Fibroblast of skin of scalp (primary cell): ENCODE measurements at places on chromosomes 1 and 21.

- peak; percentile 6 for DNase-seq
Measured at GRCh38 chr1:192224396-192224795, 66.1 kb downstream of the RGS18 start.

- DNase-seq: peak; percentile 43
Measured at GRCh38 chr1:167599957-167600581, 30.0 kb upstream of the RCSD1 start.

- DNase-seq: no peak
Measured at GRCh38 chr1:65483993-65484754, 63.7 kb downstream of the LEPR start.

DNA sequence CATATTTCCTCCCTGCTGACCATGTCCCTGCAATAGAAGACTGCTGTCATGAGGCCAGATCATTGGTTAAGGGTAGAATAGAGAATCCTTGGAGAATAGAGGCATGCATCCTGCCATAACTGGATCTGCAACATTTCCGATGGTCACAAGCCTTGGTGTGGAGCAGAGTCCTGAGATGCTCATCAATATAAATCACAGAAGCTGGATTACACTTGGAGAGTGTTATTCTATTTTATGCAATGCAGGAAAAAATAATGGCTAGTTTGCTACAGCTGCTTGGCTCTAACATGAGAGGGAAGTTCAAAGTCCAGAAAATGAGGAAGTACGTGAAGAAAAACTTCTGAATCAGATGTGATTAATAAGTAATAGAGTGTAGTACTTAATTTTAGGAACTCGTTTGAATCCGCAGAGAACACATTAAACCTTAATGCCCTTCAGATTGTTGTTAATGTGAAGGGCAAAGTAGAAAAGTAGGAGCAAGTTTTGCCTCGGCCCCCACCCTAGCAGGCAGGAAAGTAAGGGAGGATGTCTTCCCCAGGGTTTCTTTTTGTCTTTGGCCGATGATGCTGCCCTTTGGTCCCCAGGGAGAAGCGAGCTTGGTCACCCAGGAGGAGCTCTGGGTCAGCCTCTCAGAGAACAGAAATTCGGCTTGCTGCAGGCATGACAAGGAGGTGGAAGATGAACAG, 59.5 kb downstream of the KCNK1 start:
- no peak for DNase-seq

DNA sequence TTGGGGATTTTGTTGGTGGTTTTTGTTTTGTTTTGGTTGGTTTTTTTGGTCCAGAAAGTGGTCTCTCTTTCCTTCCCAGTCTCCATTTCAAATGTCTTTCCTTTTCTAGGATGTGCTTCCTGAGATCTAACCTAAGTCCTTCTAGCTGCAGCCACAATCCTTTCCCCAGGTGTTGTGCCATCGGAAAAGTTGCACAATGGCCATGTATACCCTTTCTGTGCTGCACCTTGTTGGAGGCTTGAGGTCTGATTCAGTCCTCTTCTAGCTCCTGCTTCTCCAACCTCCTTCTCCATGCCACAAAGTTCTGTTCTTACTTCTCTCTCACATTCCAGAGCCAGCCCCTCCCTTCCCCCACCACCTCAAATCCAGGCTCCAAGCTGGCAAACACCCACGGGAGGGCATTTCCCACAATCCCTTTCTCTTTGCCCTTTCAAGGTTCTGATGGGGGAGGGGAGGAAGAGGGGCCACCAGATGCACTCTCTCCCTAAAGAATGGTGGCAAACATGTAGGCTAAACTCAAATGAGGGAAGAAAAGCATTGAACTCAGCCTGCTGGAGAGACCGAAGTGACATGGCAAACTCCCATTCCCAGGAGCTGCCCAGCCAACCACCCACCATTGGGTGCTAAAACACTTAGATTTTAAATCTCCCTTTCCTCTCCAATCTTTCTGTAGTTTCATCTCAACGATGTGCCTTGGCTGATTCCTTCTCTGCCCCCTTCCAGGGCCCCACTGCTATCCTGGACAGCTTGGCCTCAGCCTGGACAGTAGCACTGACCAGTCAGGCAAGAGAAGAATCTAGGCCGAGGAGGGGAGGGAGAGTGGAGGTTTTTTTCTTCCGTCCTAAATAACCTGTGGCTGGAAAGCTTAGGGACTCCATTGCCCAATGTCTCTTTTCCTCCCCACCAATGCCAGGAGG, 2.9 kb downstream of the KCNJ10 start:
- DNase-seq: no peak

GRCh38 chr1:161473348-161473747, 31.9 kb upstream of the FCGR2A start:
- peak; percentile 4 for DNase-seq

GRCh38 chr21:16590186-16590585, 860.4 kb downstream of the USP25 start:
- DNase-seq: no peak

- DNase-seq: no peak
Measured at GRCh38 chr1:117511273-117511672, 94.6 kb upstream of the TENT5C start.

GRCh38 chr1:202952818-202953217, 5.3 kb downstream of the ADIPOR1 start:
- no peak for DNase-seq

DNA sequence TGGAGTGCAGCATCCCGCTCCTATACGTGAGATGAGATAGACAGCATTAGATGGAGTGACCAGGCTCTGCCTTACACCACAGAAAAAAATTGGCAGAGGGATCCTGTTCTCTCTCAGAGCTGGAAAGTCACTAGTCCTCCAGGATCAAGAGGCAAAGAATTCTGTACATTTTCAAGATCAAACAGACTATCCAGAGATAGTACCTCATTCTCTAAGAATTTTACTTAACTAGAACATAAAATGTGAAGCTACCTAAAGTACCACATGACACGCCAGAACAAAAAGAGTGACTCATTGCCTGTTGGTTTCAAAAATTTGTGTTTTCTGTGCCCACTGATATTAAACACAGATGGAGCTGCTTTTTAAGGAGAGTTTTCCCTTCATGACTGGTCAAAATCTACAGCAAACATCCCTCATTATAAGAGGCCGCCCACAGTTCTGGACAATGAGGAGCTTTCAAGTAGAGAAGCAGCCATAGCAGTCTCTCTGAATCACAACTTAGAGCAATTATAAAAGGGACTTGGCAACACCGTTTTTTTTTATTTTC, 32.3 kb downstream of the CD160 start:
- DNase-seq: peak; percentile 94

DNA sequence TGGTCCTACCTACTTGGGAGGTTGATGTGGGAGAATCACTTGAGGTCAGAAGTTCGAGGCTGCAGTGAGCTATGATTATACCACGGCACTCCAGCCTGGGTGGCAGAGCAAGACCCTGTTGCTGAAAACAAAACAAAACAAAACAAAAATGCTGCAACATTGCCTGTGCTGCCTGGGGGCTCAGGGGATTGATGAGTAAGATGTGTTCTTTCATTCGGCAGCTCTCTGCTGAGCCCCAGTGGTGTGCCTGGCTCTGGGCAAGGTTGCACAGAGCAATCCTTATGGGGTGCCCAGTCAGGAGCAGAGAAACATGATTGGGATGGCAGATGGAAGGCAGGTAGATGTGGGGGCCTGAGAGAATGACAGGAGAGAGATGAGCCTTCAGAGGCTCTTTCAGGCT, 28.6 kb upstream of the KDM4A start:
- no peak for DNase-seq

- DNase-seq: no peak
Measured at GRCh38 chr1:178973652-178974101, 52.0 kb upstream of the FAM20B start.

GRCh38 chr21:29187944-29188343, 57.5 kb downstream of the MAP3K7CL start:
- DNase-seq: peak; percentile 89

DNA sequence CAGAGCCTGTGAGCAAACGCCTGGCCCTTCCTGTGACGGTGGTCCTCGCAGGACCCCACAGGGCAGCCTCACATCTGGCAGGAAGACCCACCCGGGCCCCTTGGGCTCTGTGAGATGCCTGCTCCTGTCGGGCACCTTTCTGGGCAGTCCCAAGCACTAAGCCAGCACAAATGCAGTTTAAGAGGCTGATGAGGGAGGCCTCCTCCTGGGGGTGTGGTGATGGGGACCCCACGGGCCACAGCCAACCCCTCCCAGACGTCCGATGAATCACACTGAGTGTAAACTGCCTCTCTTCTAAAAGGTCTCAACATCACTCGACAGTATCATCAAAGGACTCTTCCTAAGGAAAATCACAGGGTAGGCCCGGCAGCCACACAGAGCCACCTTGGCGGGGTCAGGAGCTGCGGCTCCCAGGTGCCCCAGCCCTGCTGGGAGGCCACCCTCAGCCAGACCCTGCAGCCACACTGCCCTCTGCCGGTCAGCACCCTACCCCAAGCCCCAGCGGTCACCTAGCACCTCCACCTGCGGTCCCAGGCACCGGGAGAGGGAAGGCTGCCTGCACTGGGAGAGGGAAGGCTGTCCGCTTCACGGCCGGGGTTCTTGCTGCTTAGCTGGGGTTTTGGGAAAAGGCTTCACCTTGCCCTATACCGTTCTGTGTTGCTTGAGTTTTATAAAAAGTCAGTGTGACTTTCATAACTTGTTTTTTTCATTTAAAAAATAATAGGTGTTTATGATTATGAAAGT, 3.9 kb upstream of the PRKCZ start:
- DNase-seq: peak; percentile 7

DNA sequence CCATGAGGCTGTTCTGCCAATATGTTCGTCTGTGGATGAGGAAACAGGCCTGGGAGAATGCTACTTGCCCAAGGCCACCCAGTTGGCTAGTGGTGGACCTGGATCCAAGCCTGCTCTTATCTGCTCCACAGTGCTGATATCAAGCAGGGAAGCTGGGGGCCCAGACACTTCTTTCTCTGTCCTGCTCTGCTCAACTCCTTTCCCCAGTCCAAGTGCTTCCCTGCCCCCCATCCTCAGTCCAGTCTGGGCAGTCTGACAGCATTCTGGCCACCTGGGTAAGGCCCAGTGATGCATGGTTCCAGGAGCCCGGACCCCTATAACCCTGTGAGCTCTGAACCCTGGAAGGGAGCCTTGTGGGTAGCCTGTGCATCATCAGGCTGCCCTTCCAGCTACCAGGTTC, 4.2 kb upstream of the PAQR7 start:
- DNase-seq: no peak

DNA sequence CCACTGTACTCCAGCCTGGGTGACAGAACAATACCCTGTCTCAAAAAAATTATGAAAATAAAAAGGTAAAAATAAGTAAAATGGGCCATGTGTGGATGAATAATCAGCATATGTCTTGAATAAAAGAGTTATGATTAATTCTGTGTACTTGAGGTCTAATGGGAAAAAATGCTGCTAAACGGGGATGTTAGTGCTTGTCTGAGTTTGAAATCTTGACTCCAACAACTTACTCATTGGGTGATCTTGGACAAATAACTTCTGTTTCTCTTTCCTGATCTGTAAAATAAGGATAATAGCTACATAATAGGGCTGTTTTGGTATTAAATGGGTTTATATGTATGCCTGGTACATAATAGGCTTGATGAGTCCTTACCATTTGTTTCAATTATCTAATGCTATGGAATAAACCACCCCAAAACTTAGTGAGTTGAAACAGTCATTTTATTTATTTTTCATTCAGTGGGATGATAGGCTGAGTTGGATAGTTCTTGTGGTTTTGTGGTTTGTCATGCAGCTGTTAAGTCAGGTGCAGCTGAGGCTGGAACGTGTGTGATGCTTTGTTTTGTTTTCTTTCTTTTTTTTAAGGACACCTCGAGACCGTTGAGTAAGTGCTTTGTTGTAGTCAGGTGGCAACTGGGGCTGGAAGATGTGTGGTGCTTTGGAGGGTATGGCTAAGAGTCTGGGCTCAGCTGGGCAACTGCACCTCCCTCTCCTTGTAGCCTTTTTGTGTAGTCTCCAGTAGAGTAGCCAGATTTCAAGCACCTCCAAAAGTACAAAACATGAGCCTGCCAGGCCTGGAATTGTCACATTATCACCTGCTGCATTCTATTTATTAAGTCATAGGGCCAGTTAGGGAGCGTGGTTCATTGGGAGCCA, 4.9 kb downstream of the MDM4 start:
- peak; percentile 35 for DNase-seq

DNA sequence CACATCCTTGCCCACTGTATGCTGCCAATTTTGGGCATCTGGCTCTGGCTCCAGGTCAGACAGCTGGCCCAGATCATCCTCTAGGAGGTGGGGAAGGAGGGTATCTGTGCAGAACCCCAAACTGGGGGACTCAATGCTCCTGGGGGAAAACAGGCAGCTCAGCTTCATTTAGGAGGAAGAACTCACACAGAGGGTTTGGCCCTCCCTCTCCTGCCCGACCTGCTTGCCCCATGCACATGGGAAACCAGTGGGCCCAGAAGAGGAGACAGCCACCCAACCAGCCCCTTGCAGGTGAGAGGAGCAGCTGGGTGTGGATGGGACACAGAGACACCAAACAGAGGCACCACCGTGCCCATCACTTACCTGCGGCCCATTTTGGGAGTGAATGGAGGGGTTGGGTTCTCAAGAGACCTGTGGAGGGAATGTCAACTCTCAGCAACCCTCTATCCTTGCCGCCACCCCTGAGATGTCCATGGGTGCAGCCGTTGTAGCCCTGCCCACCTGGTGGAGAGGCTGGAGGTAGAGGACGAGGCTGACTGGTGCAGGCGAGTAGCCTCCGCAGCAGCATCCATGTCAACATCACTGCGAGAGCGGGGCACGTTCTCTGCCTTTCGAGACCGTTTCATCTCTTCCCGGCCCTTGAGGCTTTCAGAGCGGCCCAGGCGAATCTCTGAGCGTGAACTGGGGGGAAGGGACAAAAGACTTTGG, 27.5 kb downstream of the LRRC71 start:
- DNase-seq: no peak

DNA sequence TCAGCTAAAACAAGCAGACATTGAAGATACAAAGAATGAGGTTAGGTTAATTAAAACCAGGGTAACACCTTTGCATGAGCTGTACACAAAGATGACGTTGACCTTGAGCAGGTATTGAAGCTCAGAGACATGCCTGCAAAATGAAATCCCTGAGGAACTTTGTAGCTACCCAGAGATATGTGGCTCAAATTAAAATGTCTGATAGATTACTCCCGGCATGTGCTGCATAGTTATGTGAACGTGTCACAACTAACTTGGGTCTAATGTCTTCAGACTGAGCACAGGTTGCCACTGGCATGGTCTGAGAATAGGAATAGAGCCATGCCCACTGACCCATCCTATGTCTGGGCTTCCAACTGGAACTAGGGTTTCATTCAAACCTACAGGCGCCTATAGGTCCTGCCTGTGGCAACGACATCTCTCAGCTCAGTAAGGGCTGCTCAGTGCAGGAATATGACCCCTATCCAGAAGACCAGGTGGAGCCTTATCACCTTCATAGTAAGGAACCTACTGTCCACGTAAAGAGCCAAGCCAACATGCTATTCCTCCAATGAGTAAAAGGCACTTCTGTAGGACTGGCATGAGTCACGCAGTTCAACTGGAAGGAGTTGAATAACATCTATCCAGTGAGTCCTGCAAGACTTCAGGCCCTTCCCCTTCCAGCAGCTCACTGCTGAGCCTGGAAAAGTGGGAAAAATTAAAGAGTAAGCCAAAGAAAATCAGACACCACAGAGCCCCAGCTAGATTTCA, 60.7 kb downstream of the PRKAB2 start:
- no peak for DNase-seq

- DNase-seq: peak; percentile 27
Measured at GRCh38 chr1:119713749-119714456, 2.2 kb downstream of the PHGDH start.

- DNase-seq: peak; percentile 34
Measured at GRCh38 chr1:65232461-65232990, 76.8 kb upstream of the DNAJC6 start.

GRCh38 chr1:109807822-109808680, 44.3 kb upstream of the EPS8L3 start:
- DNase-seq: peak; percentile 60
